CD4-positive, alpha-beta T cell treated with Interferon alpha-2 for 1 hour (primary cell): ENCODE measurements at places on chromosomes 5 and 9.

- DNase-seq = no peak
Measured at GRCh38 chr5:143964919-143965318, 153.0 kb downstream of the HMHB1 start.

- DNase-seq = no peak
Measured at GRCh38 chr5:107112216-107112615, 558.5 kb downstream of the EFNA5 start.

- DNase-seq = no peak
Measured at GRCh38 chr5:157821822-157822622, 36.9 kb downstream of the CLINT1 start.

GRCh38 chr9:122474561-122474960, 3.2 kb downstream of the OR1J1 start:
- DNase-seq = no peak

GRCh38 chr5:36444582-36445418, 143.1 kb upstream of the RANBP3L start:
- DNase-seq = no peak

DNA sequence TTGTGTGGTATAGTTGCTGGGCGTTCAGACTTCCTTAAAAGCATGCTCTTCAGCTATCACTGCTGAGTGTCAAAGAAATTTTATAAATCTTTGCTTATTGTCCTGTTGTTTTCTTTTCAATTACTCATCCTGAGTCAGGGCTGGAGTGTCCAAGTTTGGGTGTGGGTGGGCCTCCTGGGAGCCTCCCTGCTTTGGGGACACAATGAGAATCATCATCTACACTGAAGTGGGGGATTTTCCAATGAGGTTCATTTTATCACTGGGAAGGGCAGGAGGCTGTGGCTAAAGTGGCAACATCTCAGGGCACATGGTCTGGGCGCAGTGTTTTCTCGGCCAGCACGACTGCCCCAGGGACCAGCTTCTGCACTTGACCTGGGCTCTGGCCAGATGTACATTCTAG, 19.5 kb downstream of the GFPT2 start:
- no peak for DNase-seq

DNA sequence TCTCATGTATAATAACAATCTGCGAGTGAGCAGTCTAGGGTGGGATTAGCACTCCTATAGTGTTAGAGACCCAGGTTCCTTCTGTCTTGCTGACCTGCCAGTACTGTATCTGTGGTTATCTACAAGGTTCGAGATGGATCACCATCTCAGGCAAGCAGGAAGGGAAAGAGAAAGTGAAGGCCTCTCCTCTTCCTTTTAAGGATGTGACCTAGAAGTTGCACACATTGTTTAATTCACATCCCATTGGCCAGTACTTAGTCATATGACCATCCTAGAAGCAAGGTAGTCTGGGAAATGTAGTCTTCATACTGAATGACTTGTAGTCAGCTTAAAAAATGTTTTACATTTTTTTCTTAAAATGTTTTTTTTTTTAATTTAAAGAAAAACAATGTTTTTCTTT, 168.6 kb downstream of the CARTPT start:
- no peak for DNase-seq

DNA sequence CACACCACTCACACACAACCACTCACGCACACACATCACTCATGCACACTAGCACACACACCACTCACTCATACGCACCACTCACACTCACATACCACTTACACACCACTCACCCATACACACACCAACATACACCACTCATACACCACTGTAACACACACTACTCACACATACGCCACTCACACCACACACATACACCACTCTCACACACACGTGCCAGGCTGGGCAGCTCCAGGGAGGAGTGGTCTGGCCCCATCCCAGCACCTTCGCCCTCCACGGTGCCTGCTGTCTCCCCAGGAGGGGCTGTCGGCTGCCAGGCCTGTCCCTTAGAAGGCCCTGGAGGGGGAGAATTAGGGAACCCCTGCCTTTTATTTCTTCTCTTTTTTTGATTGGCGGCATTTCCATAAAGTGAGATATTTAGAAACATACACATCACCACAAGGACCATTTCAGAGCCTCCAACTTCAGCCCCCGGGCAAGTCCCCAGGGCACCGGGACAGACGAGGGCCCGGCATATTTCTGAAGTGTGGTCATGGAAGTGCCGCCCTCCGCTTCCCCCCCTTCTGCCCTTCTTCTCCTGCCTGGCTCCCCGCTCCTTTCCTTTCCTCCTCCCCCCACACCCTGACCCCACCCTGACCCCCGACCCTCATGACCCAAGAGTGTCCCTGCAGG, 6.3 kb upstream of the ASB6 start:
- DNase-seq = no peak

- DNase-seq = no peak
Measured at GRCh38 chr5:62969409-62970120, 390.9 kb downstream of the LRRC70 start.

GRCh38 chr5:168608386-168608785, 29.2 kb upstream of the PANK3 start:
- no peak for DNase-seq

- DNase-seq = no peak
Measured at GRCh38 chr5:15835514-15835913, 335.5 kb downstream of the FBXL7 start.

GRCh38 chr9:79014929-79015699, 556.7 kb upstream of the TLE4 start:
- no peak for DNase-seq
